Bladder microvascular endothelial cell (primary cell): ENCODE measurements at places on chromosomes 7 and 10. TPM values are rescaled to one million over a fixed set of nuclear protein-coding genes. Genes with fewer than 3 reads are reported as not detected.

Gene MOGAT3
- total RNA-seq, result not detected in 2 replicates

Gene SLC26A4
- total RNA-seq, result 0.81 and 34.2 TPM in 2 replicates

Gene CXCL12
- 2.9 and 17.4 TPM in 2 replicates for total RNA-seq

Gene FOXP2
- total RNA-seq, result 0.32 and 8.6 TPM in 2 replicates

Gene CYP2C19
- total RNA-seq, result 0.06 TPM in 1 of 2 replicates, not detected in the other

Gene CYP17A1
- total RNA-seq, result not detected in 2 replicates

Gene MSMB
- not detected in 2 replicates for total RNA-seq

Gene CALCR
- not detected in 2 replicates for total RNA-seq

Gene CDC123
- total RNA-seq, result 154 and 205 TPM in 2 replicates

Gene OGDHL
- total RNA-seq, result 0.16 and 0.25 TPM in 2 replicates

Gene FBXW4
- 24.1 and 33.2 TPM in 2 replicates for total RNA-seq

Gene ZWINT
- total RNA-seq, result 34.2 and 54.9 TPM in 2 replicates

Gene RPEL1
- total RNA-seq, result 0.06 TPM in 1 of 2 replicates, not detected in the other

Gene CALHM1
- not detected in 2 replicates for total RNA-seq

Gene SOSTDC1
- total RNA-seq, result not detected in 2 replicates

Gene NEURL1
- under 0.01 and 0.06 TPM in 2 replicates for total RNA-seq

Gene TMEM273
- total RNA-seq, result 5.3 and 68.0 TPM in 2 replicates

Gene PCLO
- total RNA-seq, result 0.32 and 4.5 TPM in 2 replicates

Gene RASA4B
- 8.3 and 9.2 TPM in 2 replicates for total RNA-seq

Gene SERPINE1
- 270 and 1,595 TPM in 2 replicates for total RNA-seq

Gene LRRC4
- 0.76 and 0.97 TPM in 2 replicates for total RNA-seq

Gene FRMPD2
- total RNA-seq, result under 0.01 and 0.50 TPM in 2 replicates

Gene NOS3
- 20.9 and 58.7 TPM in 2 replicates for total RNA-seq

Gene PNLIPRP3
- total RNA-seq, result not detected in 2 replicates

Gene GPRIN2
- not detected in 2 replicates for total RNA-seq

Gene SLC26A3
- total RNA-seq, result not detected in 2 replicates

Gene NUB1
- total RNA-seq, result 30.6 and 52.4 TPM in 2 replicates

Gene SPDYE2B
- total RNA-seq, result not detected in 2 replicates

Gene STRIP2
- total RNA-seq, result 2.8 and 3.2 TPM in 2 replicates

Gene PALD1
- total RNA-seq, result 105 and 132 TPM in 2 replicates

Gene OR6B1
- not detected in 2 replicates for total RNA-seq

Gene TFR2
- total RNA-seq, result under 0.01 and 0.57 TPM in 2 replicates

Gene RGS10
- total RNA-seq, result 5.9 and 15.5 TPM in 2 replicates

Gene SPDYE2
- total RNA-seq, result not detected in 2 replicates

Gene ARHGAP22
- total RNA-seq, result 20.2 and 23.8 TPM in 2 replicates

Gene ZNF789
- total RNA-seq, result 4.2 and 6.9 TPM in 2 replicates

Gene PAOX
- total RNA-seq, result 6.0 and 6.9 TPM in 2 replicates

Gene TSPAN12
- total RNA-seq, result 18.8 and 61.3 TPM in 2 replicates

Gene SLC26A5
- under 0.01 and 1.3 TPM in 2 replicates for total RNA-seq

Gene PNLIPRP2
- not detected in 2 replicates for total RNA-seq

Gene ACTA2
- total RNA-seq, result 27.7 and 59.4 TPM in 2 replicates

Gene ASZ1
- total RNA-seq, result not detected in 2 replicates

Gene TET1
- 0.16 and 0.69 TPM in 2 replicates for total RNA-seq

Gene EIF5AL1
- 0.16 and 0.25 TPM in 2 replicates for total RNA-seq

Gene SP4
- total RNA-seq, result 5.3 and 8.9 TPM in 2 replicates

Gene CHPF2
- total RNA-seq, result 28.3 and 62.9 TPM in 2 replicates

Gene PRSS37
- not detected in 2 replicates for total RNA-seq

Gene CHST15
- 24.1 and 51.3 TPM in 2 replicates for total RNA-seq
